ENCODE measurements at places on chromosomes 3 and 15.

DNA sequence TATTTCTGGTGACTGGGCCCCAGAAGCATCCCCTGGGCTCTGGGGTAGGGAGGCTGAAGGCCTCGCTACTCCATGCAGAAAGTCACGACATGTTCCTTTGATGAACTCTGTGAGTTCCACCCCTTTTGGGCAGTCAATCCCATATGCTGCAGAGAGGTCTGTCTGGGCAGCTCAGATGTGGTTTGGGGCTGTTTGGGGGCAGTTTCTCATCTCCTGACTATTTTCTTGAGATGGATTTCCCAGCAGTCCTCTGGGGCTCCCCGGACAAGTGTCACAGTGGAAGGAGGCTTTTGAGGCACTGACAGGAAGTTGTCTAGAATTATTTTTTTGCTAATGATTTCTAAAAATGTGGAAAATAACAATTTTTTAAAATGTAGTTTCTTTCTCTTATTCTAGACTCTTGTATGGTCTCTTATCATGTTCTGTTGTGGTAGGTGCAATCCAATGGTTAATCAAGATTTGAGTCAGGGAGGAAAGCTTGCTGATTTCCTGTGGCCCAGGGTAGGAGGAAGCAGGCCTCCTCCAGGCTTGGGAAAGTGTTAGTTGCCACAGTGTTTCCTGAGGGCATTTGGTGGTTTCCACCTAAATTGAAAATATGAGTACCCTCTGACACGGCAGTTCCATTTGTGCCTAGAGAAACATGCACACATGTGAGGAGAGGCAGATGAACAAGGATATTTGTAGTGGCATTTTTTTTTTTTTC lies 19.9 kb upstream of the TATDN2 start:
- DNase-seq = no peak

DNA sequence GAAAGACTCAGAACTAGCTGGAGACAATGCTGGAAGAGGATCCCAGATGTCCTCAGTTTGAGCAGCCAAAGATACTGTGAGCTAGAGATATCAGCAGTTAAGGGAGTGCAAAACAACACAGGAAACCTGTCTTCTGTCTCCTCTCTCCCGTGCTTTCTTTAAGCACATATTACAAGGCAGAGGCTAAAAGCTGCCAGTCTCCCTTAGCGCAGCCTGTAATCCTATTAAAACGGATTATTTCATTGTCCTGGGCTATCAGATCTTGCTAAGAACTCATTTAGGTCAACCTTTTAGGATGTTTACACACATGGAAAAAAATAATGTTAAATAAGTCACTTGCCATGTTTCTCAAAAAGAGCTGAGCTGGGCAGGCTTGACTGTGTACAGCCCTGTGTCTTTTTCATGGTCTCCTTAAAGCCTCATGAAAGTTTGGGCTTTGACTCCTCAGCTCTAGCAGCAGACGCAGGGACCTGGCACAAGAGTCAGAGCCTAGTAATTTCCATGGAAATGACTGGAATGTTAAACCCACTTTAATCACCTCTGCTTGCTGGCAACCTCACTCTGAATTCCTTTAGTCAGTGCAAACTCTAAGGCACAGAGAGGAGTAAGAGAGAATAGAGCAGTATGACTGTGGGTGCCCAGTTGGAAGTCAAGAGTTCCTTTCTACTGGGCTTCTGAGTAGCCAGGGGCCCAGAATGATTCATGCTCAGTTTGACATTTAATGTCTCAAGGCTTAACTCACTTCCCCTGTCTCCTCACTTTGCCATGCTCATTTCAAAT lies 491.9 kb downstream of the NTRK3 start:
- DNase-seq = peak; percentile 43

- DNase-seq = no peak
Observed at GRCh38 chr3:169528289-169528688, 135.2 kb downstream of the MECOM start.

DNA sequence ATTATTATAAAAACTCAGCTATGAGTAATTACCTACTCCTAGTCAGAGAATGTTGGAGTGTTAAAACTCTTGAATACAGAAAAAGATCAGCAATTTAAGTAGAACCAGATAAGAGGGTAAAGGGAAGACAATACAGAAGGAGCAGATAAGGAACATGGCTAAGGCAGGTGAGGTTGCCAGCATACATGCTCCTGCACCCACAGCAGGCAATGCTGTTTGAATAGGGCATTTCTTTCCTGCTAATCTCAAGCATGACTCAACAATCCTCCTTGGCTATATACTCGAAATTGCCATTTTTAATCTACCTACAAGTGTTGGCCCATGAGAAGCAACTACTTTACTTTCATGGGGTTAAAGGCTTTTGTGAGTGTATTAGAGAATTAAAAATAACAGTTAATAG lies 494.5 kb downstream of the DIPK2A start:
- DNase-seq = no peak

GRCh38 chr15:50361756-50362155 lies 6.8 kb upstream of the GABPB1 start:
- no peak for DNase-seq

DNA sequence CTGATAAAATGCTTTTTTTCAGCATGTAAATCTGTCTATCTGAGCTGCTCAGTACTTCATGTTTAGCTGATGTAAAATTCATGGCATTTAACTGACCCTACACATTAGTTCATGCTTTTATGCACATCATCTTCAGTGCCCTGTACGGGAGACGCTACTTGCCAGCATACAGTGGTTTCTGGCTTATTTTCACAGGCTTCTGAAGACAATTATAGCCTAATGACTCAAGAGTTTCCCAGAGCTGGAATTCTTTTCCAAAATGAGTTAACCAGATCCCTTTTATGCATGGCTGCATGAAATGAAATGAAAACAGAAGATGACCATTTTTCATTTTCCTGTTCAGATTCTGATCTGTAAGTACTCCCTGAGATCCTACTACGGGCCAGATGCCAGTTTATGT lies 1061.5 kb downstream of the ROBO2 start:
- peak; percentile 80 for DNase-seq

GRCh38 chr3:50264383-50264963 lies 4.5 kb upstream of the SEMA3B start:
- DNase-seq = peak; percentile 85

DNA sequence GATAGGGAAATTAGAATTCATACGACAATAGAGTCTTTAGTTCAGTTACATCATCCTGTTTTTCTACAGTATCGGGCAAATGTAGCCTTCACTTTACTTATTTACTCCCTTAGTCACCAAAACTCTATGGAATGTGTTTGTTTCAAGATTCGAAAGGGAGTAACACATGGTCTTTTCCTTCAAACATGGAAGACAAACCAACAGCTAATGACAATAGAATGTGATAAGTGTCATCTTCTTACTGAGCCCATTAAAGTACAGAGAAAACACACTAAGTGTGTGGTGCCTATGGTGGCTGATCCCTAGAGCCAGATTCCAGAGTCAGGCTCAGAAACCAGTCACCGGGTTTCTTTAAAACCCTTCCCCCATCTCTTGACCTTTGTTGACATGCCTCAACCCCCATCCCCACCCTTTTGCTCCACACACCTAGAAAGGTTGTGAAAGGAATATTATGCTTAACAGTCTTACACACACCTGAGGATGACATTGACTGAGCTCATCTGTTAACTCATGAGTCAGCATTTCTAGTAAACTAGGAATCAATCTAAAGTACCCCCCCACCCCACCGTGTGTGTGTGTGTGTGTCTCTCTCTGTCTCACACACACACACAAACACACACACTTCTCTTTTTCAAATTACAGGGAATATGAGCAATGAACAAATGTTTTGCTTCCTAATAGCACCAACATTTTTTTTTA lies 549.6 kb upstream of the CCDC54 start:
- DNase-seq = no peak

- DNase-seq = no peak
Observed at GRCh38 chr3:144818973-144819372, 847.4 kb downstream of the DIPK2A start.

DNA sequence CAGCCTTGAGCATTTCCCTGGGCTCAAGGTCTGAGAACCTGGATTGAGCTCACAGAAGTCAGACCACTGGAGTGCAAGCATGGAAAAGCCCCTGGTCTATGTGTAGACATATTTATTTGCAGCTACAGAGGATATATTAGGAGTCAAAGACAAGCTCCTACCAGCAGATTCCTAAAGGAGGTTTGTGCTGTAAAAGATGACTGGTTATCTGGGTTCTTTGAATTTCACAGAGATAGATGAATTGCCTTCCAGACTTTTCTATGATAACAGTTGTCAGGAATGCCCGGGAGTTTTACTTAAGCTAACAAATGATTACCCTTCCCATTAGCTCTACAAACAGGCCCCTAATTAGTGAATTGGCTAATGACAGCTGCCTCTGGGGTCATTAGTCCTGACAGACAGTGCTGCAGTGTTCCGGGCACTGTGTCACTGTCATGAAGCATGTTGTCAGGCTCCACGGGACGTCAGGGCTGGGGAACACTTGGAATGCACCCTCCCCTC lies 48.8 kb upstream of the PLXNA1 start:
- no peak for DNase-seq

GRCh38 chr3:46370839-46371518 lies at the start of gene CCR5:
TSS of gene CCR5 (plus strand) at chr3:46370946. CDS start at chr3:46372903, 1,957 bp downstream.
- no peak for DNase-seq

GRCh38 chr3:44419116-44419922 lies 58.2 kb downstream of the ZNF445 start:
- no peak for DNase-seq

DNA sequence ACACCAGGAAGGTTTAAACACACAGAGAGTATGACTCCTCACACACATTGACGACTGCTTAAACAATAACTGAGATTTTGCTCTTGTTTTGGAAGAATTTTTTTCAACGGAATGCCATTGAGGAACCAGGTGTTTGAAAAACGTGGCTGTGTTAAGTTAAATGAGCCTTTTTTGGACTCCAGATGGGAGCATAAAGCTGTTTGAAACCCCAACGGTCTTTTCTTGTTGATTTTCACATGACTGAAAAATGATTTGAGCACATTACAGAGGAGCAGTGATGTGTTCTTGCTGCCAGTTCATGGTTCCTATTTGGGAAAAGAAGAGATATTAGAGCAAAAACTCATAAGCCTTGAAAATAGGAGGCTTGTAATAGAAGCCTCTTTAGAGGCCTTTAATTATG lies 97.8 kb upstream of the SELENOK start:
- no peak for DNase-seq

- no peak for DNase-seq
Observed at GRCh38 chr15:85865070-85865684, 70.5 kb upstream of the KLHL25 start.

GRCh38 chr3:15646851-15647511 lies 45.4 kb downstream of the BTD start:
- DNase-seq = peak; percentile 96

GRCh38 chr15:67743558-67743957 lies 81.8 kb upstream of the SKOR1 start:
- DNase-seq = no peak

DNA sequence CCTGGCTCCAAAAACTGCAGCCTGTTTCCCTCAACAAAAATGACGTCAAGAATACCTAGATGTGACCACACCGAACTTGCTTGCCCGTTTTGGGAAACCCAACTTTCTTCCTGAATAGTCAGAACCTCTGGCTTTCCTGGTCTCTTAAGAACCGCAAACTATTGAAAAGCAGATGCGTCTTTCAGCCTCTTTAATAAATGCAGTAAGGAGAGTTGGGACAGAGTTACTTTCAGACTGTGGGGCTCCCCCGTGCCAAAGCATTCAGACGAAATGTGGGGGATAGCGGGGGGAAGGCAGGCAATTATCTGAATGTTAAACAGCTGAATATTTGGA lies 1.2 kb upstream of the PROK2 start:
- DNase-seq = no peak

DNA sequence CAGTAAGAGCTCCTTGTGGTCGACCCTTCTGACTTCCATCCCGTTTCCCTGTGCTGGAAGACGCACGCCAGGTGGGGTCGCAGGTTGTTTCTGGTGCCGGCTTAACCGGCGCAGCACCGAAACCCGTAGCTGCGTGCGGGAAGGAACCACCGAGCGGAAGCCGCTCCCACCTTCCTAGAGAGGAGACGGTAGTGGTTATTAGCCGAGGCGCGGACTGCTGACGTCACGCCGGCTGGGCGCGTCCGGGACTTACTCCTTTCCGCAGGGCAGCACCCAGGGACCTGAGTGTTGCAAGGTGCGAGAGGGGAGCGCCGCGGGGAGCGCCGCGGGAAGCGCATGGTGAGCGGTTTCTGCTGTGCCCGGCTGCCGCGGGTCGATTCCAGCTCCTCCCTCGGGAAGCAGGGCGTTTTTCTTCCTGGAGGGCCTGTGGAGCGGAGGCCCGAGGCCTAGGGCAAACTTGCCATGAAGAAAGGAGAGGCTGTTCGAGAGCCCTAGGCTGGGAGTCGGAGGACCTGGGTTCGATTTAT lies at the start of gene ZNF501:
TSS of gene ZNF501 (plus strand) at position 252 of the 527 bp plus-strand sequence. CDS start 4,787 bp downstream, outside the sequence.
- peak; percentile 72 for DNase-seq

GRCh38 chr15:97899981-97900380 lies 60.5 kb upstream of the ARRDC4 start:
- no peak for DNase-seq

DNA sequence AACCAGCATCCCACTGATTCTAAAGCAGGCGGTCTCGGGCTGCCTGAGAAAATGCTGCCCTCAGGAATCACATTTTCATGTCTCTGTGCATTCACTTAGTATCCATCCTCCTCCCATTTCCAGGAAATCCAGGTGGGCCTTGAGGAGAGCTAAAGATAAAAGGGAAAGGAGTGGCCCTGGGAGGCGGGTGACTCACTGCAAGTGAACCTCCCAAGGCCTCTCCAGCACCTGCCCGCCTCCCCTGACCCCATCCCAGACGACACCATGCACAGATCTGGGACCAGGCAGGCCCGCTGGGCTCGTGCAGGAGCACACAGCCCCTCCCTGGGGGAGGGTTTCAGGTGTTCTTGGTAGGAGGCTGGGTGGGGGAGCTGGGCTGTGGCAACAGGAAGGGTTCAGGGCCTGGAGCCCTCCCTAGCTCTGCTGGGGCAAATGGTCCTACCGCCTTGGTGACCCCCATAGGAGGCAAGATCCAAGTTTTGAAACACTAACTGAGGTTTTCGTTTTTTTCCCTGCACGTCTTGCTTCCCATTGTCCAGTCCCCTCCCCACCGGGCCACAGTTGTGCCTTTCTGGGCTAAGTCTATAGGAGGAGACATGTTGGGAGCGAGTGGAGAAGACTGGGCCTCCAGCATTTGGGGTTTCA lies 22.2 kb downstream of the MELTF start:
- no peak for DNase-seq

GRCh38 chr3:184238246-184238818 lies 8.9 kb downstream of the VWA5B2 start:
- DNase-seq = no peak

DNA sequence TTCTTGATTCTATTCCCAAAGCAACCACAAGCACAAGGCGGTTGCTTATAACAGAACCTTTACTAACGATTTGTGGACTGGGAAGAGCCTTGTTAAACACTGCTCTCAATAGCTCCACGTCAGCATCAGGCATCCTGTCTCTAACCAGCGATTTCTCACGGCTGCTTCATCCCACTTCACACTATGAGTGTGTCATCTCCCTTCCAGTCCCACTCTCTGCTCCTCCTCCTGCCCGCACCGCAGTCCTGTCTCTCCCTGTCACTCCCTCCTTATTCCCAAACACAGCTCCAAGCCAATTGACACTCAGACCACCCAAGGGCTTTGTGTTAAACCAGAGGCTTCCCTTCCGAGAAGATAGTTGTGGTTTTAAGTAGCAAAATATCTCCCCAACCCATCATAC lies 94.8 kb downstream of the ABHD5 start:
- no peak for DNase-seq

Data from AG09319 (cell line).